Esophagus squamous epithelium (tissue), 5 donors: ENCODE measurements at places on chromosomes 11 and 22.
A peak's percentile ranks its signal among the peaks of the same experiment; 100 is the strongest.

- H3K27me3 ChIP-seq, result no peaks in the 10 kb centered on the region
- no peaks in the 10 kb centered on the region for H3K4me1 ChIP-seq
- no peak overlapping the region for H3K4me3 ChIP-seq
- H3K27ac ChIP-seq, result no peak overlapping the region
Observed at GRCh38 chr11:76703707-76704106, 33.2 kb upstream of the LRRC32 start.

DNA sequence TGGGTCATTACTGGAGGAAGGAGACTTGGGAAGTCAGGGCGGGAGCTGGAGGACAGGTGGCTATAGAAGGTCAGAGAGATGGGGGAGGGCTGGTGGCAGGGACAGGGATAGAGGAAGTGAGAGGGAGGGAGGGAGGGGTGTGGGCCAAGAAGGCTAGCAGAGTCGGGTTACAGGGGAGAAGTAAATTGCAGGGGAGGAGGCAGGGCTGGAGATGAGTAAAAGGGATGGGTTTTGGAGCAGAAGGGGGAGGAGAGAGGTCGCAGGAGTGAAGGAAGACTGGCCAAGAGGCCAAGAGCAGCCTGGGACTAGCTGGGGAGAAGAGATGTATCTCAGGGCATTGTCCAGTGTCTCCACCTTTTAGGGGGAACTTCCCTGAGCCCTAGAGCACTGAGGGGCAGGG, 33.0 kb downstream of the LRRC10B start:
- no peak for DNase-seq
- no peaks in the 10 kb centered on the region for H3K4me1 ChIP-seq

GRCh38 chr11:2945757-2946287, 16.6 kb upstream of the PHLDA2 start:
- H3K36me3 ChIP-seq, result peaks cover 23% of the 10 kb centered on the region
- H3K4me1 ChIP-seq, result peaks cover 30% of the 10 kb centered on the region
- no peak overlapping the region for H3K4me3 ChIP-seq
- no peaks in the 10 kb centered on the region for H3K27me3 ChIP-seq
- DNase-seq, result no peak

GRCh38 chr11:112361396-112361795, 100.7 kb upstream of the PLET1 start:
- DNase-seq, result no peak
- H3K4me3 ChIP-seq, result no peak overlapping the region
- no peaks in the 10 kb centered on the region for H3K27me3 ChIP-seq
- H3K4me1 ChIP-seq, result no peaks in the 10 kb centered on the region
- no peak overlapping the region for H3K27ac ChIP-seq

DNA sequence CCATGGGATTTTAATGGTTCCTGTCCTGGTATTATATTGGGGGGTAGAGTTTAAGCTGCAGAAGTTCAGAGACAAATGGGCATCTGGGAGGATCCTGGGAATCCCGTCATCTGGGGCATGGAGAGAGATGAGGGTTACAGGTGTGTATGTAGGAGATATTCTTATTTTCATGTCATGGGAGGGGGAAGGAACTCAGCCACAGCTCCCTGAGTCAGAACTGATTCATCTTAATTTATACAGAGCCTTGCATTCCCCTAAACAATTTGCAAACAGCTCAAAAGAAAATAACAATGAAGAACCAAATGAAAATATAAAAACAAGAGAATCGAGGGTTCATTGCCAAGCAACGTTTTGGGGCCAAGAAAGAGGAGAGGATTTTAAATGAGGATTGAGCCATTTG, 155.9 kb upstream of the TBCEL start:
- DNase-seq, result no peak
- H3K27me3 ChIP-seq, result no peaks in the 10 kb centered on the region
- no peak overlapping the region for H3K4me3 ChIP-seq
- H3K27ac ChIP-seq, result no peak overlapping the region
- no peaks in the 10 kb centered on the region for H3K4me1 ChIP-seq

- no peaks in the 10 kb centered on the region for H3K36me3 ChIP-seq
- H3K4me3 ChIP-seq, result peak overlapping the region; percentile 68
- DNase-seq, result no peak
- H3K27me3 ChIP-seq, result no peaks in the 10 kb centered on the region
- peaks cover 42% of the 10 kb centered on the region for H3K4me1 ChIP-seq
Observed at GRCh38 chr11:12377824-12378593, 638 bp downstream of the PARVA start.

DNA sequence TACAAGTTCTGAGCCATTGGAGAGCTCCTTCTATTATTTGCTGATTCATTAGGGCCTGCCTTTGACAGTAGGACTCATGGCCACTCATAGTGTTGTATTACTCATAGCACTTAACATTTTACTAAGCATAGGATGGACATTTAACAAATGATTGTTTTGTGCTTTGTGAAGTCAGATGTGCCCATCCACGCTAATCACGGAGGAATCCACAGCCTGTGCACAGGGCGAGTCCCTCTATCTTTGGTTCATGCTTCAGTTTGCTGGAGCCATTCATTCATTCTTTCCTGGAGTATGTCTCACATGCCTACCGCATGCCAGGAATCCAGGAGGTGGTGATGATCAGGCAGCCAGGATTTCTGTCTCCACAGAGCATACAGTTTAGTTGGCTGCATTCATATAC, 254.1 kb downstream of the NTM start:
- no peaks in the 10 kb centered on the region for H3K4me1 ChIP-seq
- H3K4me3 ChIP-seq, result no peak overlapping the region
- DNase-seq, result no peak

DNA sequence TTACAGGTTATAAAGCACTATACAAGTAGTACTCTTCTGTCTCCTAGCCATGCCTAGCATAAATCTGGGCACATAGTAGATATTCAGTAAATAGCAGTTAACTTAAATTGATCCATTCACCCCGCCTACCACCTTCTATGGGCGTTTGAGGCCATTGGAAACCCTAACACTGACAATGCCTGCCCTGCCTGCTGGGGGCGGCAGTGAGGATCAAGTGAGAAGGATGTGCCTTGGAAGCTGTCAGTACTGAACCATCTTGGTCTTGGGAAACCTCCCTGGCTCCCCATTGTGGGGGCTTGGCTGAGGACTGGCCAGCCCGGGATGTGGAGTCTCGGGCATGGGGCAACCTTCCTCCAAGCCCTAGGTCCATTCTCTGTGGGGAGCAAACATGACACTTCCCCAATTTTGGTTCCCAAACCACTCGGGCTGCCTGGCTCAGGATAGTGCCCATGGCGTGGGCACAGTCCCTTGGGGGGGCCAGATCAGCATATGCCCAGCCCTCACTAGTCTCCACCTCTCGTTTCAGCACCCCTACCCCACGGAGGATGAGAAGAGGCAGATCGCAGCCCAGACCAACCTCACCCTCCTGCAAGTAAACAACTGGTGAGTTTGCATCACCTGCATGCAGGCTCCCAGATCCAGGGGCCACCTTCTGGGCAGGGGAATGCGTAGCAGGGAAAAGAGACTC, 67.4 kb downstream of the FEZ1 start:
- no peaks in the 10 kb centered on the region for H3K36me3 ChIP-seq
- no peaks in the 10 kb centered on the region for H3K4me1 ChIP-seq
- DNase-seq, result no peak

GRCh38 chr11:103978616-103979595, 57.5 kb upstream of the DDI1 start:
- H3K4me1 ChIP-seq, result no peaks in the 10 kb centered on the region
- no peaks in the 10 kb centered on the region for H3K36me3 ChIP-seq
- no peak overlapping the region for H3K4me3 ChIP-seq
- no peak overlapping the region for H3K27ac ChIP-seq
- no peaks in the 10 kb centered on the region for H3K27me3 ChIP-seq
- no peak for DNase-seq

DNA sequence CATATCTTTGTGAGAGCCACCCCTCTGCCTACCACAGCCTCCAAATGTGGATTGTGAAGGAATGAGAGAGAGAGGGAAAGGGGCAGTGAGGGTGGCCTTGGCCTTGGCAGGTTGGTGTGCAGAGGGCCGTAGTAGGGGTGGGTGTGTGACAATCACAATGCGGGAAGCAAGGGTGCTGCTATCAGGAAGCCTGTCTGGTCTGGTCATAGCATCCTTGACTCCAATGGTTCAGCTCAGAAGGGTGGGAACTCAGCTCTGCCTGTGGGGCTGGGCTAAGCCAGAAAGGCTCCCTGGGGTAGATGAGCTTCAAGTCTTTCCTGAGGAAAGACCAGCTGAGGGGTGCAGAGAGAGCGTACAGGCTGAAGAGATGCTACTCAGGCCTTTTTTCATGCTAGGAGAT, 72.7 kb downstream of the RRM1 start:
- no peak for DNase-seq
- H3K4me3 ChIP-seq, result no peak overlapping the region
- H3K27me3 ChIP-seq, result no peaks in the 10 kb centered on the region

GRCh38 chr11:22920939-22921565, 60.8 kb upstream of the CCDC179 start:
- H3K27me3 ChIP-seq, result no peaks in the 10 kb centered on the region
- H3K36me3 ChIP-seq, result no peaks in the 10 kb centered on the region
- no peaks in the 10 kb centered on the region for H3K4me1 ChIP-seq
- H3K4me3 ChIP-seq, result no peak overlapping the region
- DNase-seq, result no peak
- H3K27ac ChIP-seq, result no peak overlapping the region

- no peak overlapping the region for H3K4me3 ChIP-seq
- no peak for DNase-seq
- H3K36me3 ChIP-seq, result no peaks in the 10 kb centered on the region
- no peaks in the 10 kb centered on the region for H3K4me1 ChIP-seq
- no peaks in the 10 kb centered on the region for H3K27me3 ChIP-seq
- H3K27ac ChIP-seq, result no peak overlapping the region
Observed at GRCh38 chr11:112722876-112723275, 238.3 kb upstream of the NCAM1 start.

DNA sequence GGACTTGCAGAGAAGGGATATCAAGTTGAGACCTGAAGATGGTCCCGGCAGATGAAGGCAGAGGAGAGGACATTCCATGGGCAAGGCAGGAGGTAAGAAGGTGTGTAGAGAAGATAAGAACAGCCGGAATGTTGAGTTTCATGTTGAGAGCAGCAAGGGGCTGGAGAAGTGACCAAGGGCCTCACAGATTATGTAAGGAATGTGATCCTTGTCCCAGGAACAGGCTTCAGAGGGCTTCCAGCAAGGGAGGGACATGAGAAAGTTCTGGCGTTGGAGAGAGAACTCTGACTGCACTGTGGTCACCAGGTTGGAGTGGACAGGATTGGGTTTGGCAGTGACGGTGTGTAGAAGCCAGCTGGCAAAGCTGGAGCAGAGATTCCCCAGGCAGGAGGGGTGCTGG, 27.6 kb upstream of the PPFIA1 start:
- DNase-seq, result no peak
- no peak overlapping the region for H3K27ac ChIP-seq
- no peaks in the 10 kb centered on the region for H3K27me3 ChIP-seq
- H3K4me1 ChIP-seq, result peaks cover 5% of the 10 kb centered on the region

DNA sequence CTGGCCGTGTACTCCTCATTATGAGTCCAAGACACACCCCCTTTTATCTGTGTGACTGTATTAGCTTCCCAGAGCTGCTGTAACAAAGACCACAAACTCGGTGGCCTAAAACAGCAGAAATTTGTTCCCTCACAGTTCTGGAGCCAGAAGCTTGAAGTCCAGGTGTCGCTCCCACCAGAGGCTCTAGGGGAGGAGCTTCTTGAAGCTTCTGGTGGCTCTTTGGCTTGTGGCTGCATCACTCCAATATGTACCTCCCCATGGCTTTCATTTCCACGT, 3.0 kb downstream of the PRR5 start:
- H3K27ac ChIP-seq, result no peak overlapping the region
- peaks cover 22% of the 10 kb centered on the region for H3K4me1 ChIP-seq
- H3K4me3 ChIP-seq, result no peak overlapping the region
- no peaks in the 10 kb centered on the region for H3K27me3 ChIP-seq

DNA sequence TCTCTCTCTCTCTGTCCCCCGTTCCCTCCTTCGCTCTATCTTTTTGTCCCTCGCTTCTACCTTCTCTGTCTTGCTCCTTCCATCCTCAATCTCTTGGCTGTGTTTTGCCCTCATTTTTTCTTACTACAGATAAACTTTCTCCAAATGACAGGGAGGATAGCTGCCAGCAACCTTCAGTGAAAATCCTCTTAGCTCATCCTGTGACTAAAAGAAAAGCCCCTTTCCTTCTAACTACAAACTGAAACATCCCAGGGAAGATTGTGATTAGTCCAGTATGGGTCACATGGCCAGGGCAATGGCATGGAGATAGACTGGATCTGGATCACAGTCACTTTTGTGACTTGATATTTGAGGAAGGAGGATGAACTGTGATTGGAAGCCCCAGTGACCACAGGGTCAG, 10.4 kb downstream of the SPON1 start:
- no peaks in the 10 kb centered on the region for H3K36me3 ChIP-seq
- no peak for DNase-seq
- no peaks in the 10 kb centered on the region for H3K4me1 ChIP-seq
- H3K27ac ChIP-seq, result no peak overlapping the region

DNA sequence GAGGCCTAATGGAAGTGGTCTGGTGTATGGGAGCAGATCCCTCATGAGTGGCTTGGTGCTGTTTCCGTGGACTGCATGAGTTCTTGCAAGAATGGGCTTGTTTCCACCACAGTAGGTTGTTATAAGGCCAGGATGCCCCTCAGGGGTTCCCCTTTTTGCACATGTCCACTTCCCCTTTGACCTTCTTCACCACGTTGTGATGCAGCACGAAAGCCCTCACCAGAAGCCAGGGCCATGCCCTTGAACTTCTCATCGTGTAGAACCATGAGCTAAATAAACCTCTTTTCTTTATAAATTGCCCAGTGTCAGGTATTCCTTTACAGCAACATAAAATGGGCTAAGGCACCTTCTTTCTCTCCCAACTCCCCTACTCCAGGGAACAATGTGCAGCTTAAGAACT, 2.8 kb upstream of the NARS2 start:
- no peak overlapping the region for H3K4me3 ChIP-seq
- no peaks in the 10 kb centered on the region for H3K36me3 ChIP-seq
- peaks cover 7% of the 10 kb centered on the region for H3K27me3 ChIP-seq

- H3K27ac ChIP-seq, result no peak overlapping the region
- DNase-seq, result no peak
- H3K4me3 ChIP-seq, result no peak overlapping the region
- H3K4me1 ChIP-seq, result no peaks in the 10 kb centered on the region
Observed at GRCh38 chr11:26551186-26551801, 20.8 kb downstream of the MUC15 start.

DNA sequence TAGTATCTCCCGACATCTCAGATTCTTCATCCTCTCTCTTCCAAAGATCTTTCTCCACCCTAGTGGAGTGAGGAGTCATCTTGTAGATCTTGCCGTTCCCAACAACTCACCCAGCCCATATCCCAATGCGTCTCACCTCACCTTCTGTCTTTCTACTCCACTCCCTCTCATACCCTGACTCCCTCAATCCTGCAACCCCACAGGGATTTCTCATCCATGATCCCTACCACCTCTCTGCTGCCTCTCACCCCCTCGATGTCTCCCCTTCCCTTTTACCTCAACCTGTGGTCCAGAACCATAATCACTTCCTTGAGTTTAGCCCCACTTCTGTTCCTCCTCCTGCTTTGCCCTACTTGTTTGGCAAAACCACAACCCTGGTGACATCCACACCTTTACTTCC, 41.7 kb downstream of the OTOG start:
- DNase-seq, result no peak
- H3K27ac ChIP-seq, result no peak overlapping the region
- no peak overlapping the region for H3K4me3 ChIP-seq
- no peaks in the 10 kb centered on the region for H3K36me3 ChIP-seq
